Activated CD8-positive, alpha-beta T cell treated with anti-CD3 and anti-CD28 coated beads, Interleukin-2, amount 10 ng/mL, durations not matched to agents 7 days and 5 days (primary cell): ENCODE measurements at places on chromosomes 16 and 17. TPM values are rescaled to one million over a fixed set of nuclear protein-coding genes. Genes with fewer than 3 reads are reported as not detected.

ZDHHC1 gene
- total RNA-seq = 0.26 TPM

CD7 gene
- total RNA-seq = 355 TPM

PCGF2 gene
- total RNA-seq = 0.70 TPM

VTN gene
- total RNA-seq = not detected

RCVRN gene
- not detected for total RNA-seq

UTS2R gene
- total RNA-seq = not detected

TPSD1 gene
- total RNA-seq = not detected

DNA sequence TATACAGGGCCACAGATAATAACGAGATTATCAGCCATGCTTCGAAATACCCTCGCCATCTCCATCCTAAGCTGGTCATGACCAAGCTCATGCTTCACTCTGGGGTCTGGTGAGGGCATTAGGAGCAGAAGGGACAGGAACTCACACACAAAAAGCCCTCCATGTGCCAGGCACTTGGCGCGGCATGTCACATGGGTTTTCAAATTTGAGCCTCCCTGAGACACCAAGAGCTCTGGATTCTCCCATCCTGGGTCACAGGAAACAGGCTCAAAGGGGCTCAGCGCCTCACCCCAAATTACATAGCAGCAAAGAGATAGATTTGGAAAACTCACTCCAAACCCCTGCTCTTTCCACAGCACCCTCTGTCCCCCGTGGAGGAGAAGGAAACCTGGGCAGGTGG, 239.5 kb downstream of the GSG1L start:
- no peaks in the 10 kb centered on the region for H3K4me1 ChIP-seq
- H3K4me3 ChIP-seq = no peak overlapping the region
- no peak for DNase-seq
- H3K36me3 ChIP-seq = no peaks in the 10 kb centered on the region

GRCh38 chr16:77548766-77549165, 113.9 kb upstream of the ADAMTS18 start:
- no peak overlapping the region for H3K27ac ChIP-seq
- no peaks in the 10 kb centered on the region for H3K36me3 ChIP-seq
- DNase-seq = no peak
- no peak overlapping the region for H3K4me3 ChIP-seq

DNA sequence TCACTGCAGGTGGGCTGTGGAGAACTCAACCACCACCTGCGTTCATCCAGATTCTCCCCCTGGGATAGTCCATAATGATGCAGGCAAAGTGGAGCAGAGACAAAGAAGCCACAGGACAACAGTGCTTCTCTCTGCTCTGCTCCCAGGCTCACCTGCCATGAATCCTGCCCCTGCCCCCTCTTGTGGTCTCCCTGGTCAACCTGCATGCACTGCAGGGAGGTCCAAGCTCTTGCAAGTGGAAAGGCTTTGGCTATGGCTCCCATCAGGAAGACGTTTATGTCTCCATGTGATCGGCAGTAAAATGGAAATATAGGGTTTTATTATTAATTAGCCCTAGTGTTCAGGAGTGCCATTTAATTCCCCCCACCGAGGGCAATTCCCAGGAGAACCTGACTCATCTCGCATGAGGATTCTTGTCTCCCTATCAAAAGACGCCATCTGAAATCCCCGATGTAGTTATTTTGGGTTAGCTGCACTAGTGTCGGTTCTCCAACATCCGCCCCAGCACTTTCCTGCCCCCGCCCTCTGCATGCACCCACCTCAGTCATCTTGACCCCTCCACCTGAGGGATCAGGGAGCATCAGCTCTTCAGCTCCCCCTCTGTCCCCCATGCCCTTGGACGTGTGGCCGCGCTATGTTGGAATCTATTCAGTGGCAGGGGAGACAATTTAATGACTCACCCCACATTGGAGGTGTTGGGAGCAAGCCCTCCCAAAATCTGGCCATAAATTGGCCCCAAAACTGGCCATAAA, 91.8 kb downstream of the KCNJ12 start:
- H3K4me1 ChIP-seq = peaks cover 11% of the 10 kb centered on the region
- DNase-seq = no peak
- peaks cover 20% of the 10 kb centered on the region for H3K27me3 ChIP-seq
- no peak overlapping the region for H3K27ac ChIP-seq
- no peaks in the 10 kb centered on the region for H3K36me3 ChIP-seq
- no peak overlapping the region for H3K4me3 ChIP-seq

DNA sequence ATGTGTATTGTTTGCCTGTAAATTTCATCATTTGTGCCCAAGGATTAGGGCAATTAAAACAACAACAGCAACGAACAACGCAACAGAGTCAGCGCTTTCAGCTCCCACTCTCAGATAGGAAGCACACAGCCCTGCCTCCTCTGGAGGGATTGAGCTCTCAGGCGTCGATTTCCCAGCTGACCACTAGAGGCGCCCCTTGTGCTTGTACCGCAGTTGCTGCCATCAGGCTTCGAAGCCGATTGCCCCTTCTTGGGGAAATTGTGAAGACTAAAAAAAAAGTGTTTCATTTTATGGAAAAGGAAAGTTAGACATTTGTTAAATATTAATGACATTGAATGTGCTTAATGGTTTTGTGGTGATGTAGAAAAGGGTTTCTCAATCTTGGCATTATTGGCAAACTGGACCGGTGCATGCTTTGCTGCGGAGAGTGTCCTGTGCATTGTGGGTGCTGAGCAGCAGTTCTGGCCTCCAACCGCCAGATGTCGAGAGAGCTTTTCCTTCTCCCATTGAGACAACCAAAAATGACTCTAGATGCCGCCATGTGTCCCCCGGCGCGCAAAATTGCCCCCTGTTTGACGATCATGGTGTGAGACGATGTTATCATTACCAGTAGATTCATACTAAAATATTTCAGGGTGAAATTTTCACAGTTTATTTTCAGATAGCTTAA, 650.4 kb upstream of the RBFOX1 start:
- no peak overlapping the region for H3K27ac ChIP-seq
- no peaks in the 10 kb centered on the region for H3K36me3 ChIP-seq
- peak; percentile 23 for DNase-seq
